Gastrocnemius medialis (tissue), 4 donors: ENCODE measurements at places on chromosomes 1 and 21. TPM values are rescaled to one million over a fixed set of nuclear protein-coding genes. Genes with fewer than 3 reads are reported as not detected.

GRCh38 chr1:6102532-6102845 is 56.8 kb downstream of the KCNAB2 start:
- no peak overlapping the region for H3K4me3 ChIP-seq
- H3K36me3 ChIP-seq: no peaks in the 10 kb centered on the region
- peaks cover 10% of the 10 kb centered on the region for H3K27me3 ChIP-seq
- DNase-seq: no peak
- H3K27ac ChIP-seq: no peak overlapping the region

- no peak overlapping the region for H3K4me3 ChIP-seq
- DNase-seq: no peak
Measured at GRCh38 chr1:160904783-160905616, 20.0 kb upstream of the ITLN1 start.

DNA sequence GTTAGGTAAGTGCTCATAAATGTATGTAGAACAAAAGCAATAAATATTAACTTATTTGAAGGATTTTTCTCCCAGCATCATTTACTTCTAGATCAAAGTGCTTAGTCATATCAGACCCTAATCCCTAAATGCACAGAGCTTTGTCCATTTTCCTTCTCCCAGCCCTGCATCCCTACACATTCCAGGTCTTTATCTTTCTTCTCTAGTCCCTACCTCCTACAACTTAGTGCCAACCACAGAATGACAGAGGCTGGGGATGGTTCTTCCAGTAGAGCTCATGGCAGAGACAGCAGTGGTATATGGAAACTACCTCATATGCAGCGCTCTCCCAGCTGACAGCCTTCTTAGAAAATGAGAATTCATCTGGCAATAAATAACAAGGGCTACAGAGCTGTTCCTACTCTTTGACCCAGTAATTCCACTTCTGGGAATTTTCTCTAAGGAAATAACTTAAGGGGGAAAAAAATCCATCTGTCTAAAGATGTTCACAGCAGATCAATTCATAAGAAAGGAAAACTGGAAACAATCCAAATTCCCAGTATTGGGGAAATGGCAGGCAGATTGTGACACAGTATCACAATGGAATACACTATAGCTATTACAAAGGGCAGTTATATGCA is 62.9 kb upstream of the ROR1 start:
- H3K36me3 ChIP-seq: no peaks in the 10 kb centered on the region
- DNase-seq: no peak
- H3K4me3 ChIP-seq: no peak overlapping the region
- H3K4me1 ChIP-seq: no peaks in the 10 kb centered on the region
- H3K27me3 ChIP-seq: no peaks in the 10 kb centered on the region
- H3K27ac ChIP-seq: no peak overlapping the region

GRCh38 chr1:73771396-73771795 is 426.6 kb downstream of the LRRIQ3 start:
- DNase-seq: no peak
- H3K36me3 ChIP-seq: no peaks in the 10 kb centered on the region
- no peak overlapping the region for H3K27ac ChIP-seq
- H3K27me3 ChIP-seq: no peaks in the 10 kb centered on the region

GRCh38 chr1:108080448-108080847 is 115.5 kb upstream of the VAV3 start:
- no peaks in the 10 kb centered on the region for H3K36me3 ChIP-seq
- no peaks in the 10 kb centered on the region for H3K27me3 ChIP-seq
- no peak overlapping the region for H3K4me3 ChIP-seq
- H3K4me1 ChIP-seq: no peaks in the 10 kb centered on the region
- DNase-seq: no peak

- DNase-seq: peak; percentile 63
- H3K4me3 ChIP-seq: no peak overlapping the region
- H3K36me3 ChIP-seq: no peaks in the 10 kb centered on the region
- H3K4me1 ChIP-seq: peaks cover 6% of the 10 kb centered on the region
- no peaks in the 10 kb centered on the region for H3K27me3 ChIP-seq
Measured at GRCh38 chr1:54253480-54253879, 53.5 kb downstream of the MRPL37 start.

FAM72A gene
- total RNA-seq: 0.20 TPM

DNA sequence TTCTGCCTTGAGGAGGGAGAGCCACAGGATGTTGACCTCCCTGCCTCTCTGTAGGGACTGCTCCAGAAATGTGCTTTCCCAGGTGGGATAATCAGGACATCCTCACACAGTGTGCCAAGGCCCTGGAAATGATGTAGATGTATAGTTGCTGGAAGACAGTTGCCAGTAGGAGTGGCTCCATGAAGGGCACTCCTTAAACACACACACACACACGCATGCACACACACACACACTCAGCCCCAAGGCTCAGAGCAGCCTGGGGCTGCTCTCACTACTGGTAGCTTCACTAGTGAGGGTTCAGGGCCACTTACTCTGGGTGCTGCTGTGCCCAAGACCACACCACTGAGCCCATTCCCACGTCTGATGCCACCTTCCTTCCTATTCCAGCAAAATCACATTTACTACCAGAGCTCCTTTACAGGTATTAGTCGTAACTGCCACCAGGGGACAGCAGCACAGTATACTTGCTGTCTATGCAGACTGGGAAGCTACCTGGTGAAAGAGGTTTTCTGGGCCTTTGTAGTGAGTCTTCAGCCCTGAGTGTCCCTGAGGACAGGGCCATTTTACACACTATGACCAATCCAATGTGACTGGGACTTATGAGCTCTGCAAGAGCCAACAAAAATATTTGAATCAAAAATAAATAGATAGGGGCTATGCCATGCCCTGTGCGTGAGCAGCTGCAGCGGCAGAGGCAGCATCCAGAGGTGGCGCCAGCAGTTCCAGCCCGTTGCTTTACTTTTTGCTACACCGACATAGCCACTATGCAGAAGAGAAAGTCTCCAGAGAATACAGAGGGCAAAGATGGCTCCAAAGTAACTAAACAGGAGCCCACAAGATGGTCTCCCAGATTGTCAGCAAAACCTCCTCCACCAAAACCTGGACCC is 15.0 kb downstream of the CRNN start:
- no peaks in the 10 kb centered on the region for H3K4me1 ChIP-seq
- no peaks in the 10 kb centered on the region for H3K27me3 ChIP-seq
- no peak for DNase-seq
- H3K27ac ChIP-seq: no peak overlapping the region
- H3K36me3 ChIP-seq: no peaks in the 10 kb centered on the region
- no peak overlapping the region for H3K4me3 ChIP-seq

DNA sequence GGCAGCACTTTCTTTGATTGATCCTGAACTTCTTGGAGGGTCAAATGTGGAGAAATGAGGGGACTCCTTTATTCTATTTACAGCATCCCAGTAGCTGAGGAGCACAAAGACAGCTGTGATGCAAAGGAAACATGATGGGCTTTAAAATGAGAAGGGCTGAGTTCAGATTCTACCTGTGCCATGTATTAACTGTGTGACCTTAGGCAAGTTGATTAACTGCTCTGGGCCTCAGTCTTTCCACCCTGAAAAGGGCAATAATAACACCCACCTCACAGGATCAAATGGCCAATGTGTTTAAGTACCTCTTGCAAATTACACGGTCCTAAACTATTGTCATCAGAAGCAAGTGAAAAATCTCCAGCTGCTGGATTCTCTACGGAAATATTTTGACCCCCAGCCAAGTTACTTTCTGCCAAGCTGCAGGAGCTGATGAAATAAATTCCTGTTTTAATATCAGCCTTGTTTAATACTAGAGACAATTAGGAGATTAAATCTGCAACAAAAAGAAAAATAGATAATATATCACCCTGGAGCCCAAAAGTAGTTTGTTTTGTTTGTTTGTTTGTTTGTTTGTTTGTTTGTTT is 15.7 kb downstream of the TMEM81 start:
- no peaks in the 10 kb centered on the region for H3K27me3 ChIP-seq
- H3K27ac ChIP-seq: no peak overlapping the region
- DNase-seq: no peak
- no peaks in the 10 kb centered on the region for H3K4me1 ChIP-seq
- H3K4me3 ChIP-seq: no peak overlapping the region
- no peaks in the 10 kb centered on the region for H3K36me3 ChIP-seq

CD52 gene
- not detected for total RNA-seq

DNA sequence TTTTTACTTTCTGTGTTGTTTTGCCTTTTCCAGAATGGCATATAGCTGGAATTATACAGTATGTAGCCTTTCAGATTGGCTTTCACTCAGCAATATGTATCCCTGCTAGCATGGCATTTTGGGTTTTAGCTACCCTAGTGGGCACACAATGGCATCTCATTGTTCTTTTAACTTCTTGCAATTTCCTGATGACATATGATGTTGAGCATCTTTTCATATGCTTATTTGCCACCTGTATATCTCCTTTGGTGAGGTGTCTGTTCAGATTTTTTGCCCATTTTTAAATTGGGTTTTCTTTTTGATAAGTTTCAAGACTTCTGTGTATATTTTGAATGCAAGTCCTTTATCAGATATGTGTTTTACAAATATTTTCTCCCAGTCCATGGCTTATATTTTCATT is 14.0 kb downstream of the TSEN15 start:
- no peak overlapping the region for H3K27ac ChIP-seq
- H3K4me1 ChIP-seq: peaks cover 6% of the 10 kb centered on the region
- H3K27me3 ChIP-seq: no peaks in the 10 kb centered on the region

KRTAP20-2 gene
- total RNA-seq: not detected

- no peaks in the 10 kb centered on the region for H3K36me3 ChIP-seq
- peak; percentile 54 for DNase-seq
- H3K4me3 ChIP-seq: no peak overlapping the region
- no peaks in the 10 kb centered on the region for H3K27me3 ChIP-seq
- H3K27ac ChIP-seq: no peak overlapping the region
- peaks cover 16% of the 10 kb centered on the region for H3K4me1 ChIP-seq
Measured at GRCh38 chr1:184118046-184118445, 66.5 kb downstream of the TSEN15 start.

DNA sequence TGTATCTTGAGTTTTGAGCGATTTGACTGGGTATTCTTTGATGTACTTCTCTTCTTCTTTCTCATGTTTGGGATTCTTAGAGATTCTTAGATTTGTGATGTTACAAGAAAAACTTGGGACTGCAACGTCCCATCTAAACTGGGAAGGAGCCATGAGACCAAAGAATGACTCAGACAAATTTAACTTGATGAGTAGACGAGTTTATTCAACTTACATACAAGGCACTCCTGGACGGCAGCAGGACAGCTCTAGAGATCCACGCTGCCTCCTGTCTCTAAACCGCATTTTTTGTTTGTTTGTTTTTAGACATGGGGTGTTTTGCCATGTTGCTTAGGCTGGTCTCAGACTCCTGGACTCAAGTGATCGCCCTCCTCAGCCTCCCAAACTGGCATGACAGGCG is 137.1 kb downstream of the PIK3R3 start:
- H3K4me3 ChIP-seq: no peak overlapping the region
- peaks cover 10% of the 10 kb centered on the region for H3K4me1 ChIP-seq
- no peaks in the 10 kb centered on the region for H3K27me3 ChIP-seq
- peaks cover 24% of the 10 kb centered on the region for H3K36me3 ChIP-seq
- no peak for DNase-seq
- peak overlapping the region; percentile 64 for H3K27ac ChIP-seq

DNA sequence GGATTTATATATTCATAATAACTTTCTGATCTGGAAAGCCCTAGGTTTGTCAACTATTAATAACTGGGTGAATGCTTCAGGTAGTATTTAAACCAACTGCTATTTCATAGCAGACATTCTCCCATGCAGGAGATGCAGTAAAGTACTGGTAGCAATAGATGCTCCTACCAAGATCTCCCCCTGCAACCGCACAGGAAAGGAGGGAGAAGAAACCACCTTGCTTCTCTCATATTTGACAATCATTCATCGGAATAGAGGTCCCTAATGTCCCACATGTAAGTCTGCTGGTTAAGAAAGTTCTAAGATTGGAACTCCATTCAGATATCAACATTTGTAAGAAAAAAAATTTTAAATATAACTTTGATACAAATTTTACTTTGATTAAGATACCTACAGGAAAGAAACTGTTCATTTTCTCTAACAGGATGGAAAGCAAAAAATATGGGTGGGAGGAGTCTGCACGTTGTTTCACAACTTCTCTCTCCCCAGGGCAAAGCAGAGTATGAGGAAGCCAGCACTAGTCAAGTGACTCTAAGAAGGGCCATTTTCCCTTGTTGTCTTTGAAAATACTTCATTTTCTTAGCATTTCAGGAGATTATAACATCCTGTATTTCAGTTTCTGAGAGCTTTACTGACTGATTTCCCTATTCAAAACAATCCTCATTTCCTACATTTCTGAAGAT is at the start of gene PYHIN1:
PYHIN1 (plus strand) TSS at position 498 of the 683 bp plus-strand sequence. CDS start 5,359 bp downstream, outside the sequence.
- H3K36me3 ChIP-seq: no peaks in the 10 kb centered on the region
- no peak within 1 kb of the TSS for H3K4me3 ChIP-seq
- no peak for DNase-seq
- H3K27ac ChIP-seq: no peak within 1 kb of the TSS

GRCh38 chr1:22241250-22241649 is 98.4 kb upstream of the WNT4 start:
- H3K4me3 ChIP-seq: no peak overlapping the region
- H3K36me3 ChIP-seq: no peaks in the 10 kb centered on the region
- no peaks in the 10 kb centered on the region for H3K4me1 ChIP-seq
- no peak overlapping the region for H3K27ac ChIP-seq

DNA sequence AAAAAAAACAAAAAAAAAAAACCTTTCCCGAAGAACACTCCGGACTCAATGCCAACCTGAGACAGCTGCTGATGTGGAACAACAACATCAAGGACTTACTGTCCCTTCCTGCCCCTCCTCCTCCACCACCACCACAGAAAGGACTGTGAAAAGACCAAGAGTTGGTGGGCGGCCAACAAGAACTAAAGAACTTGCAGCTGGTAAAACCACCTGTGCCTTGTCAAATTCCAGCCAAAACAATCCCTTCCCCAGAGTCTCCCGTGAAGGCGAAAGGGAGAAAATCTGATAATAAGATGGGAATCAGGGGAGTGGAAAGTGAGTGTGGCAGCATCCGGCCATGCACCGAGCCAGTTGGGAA is 88.9 kb downstream of the PROX1 start:
- no peaks in the 10 kb centered on the region for H3K36me3 ChIP-seq
- H3K4me1 ChIP-seq: no peaks in the 10 kb centered on the region
- peak; percentile 46 for DNase-seq
- H3K4me3 ChIP-seq: no peak overlapping the region

DNA sequence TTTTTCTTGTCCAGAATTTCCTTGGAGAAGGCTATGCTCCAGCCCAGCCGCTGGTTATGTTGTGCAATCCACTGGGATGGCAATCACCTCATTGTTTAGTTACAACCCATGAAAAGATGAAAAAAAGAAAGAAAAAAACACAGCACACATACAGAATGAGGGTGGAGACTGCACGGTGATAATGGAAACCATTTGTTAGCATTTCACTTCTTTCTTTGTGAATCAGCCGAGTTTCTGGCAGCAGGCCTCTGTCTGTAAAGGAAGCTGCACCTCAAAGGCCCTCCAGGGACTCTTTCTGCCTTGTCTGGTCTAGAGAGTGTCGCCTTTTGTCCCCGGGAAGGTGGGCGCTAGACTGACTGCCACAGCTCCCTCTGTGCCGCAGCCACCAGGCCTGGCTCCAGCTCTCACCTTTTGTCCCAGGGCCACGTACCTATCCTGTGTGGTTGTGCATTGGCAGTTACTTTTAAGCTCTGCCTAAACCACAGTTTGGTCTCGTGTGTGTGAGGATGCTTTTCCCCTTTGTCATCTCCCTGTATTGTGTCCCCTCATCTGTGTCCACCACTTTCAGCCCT is 35.6 kb downstream of the NGF start:
- H3K4me1 ChIP-seq: no peaks in the 10 kb centered on the region
- peak overlapping the region; percentile 30 for H3K27ac ChIP-seq
- no peak overlapping the region for H3K4me3 ChIP-seq
- no peaks in the 10 kb centered on the region for H3K36me3 ChIP-seq

S100B gene
- total RNA-seq: 0.82 TPM

GRCh38 chr1:35838693-35839245 is 31.0 kb downstream of the AGO4 start:
- no peak overlapping the region for H3K4me3 ChIP-seq
- no peak for DNase-seq
- H3K27ac ChIP-seq: no peak overlapping the region
- no peaks in the 10 kb centered on the region for H3K4me1 ChIP-seq
- peaks cover 2% of the 10 kb centered on the region for H3K36me3 ChIP-seq
- no peaks in the 10 kb centered on the region for H3K27me3 ChIP-seq

IFI44 gene
- 2.7 TPM for total RNA-seq

LRRC71 gene
- not detected for total RNA-seq

LENEP gene
- total RNA-seq: not detected
